HepG2 (cell line): ENCODE measurements at places on chromosomes 2 and 18. TPM values are rescaled to one million over a fixed set of nuclear protein-coding genes. Genes with fewer than 3 reads are reported as not detected.

The CD8B2 gene
- not detected in 2 replicates for total RNA-seq

The DSG4 gene
- not detected in 2 replicates for total RNA-seq

- no peak for DNase-seq
Observed at GRCh38 chr2:161097157-161097556, 63.1 kb upstream of the TANK start.

DNA sequence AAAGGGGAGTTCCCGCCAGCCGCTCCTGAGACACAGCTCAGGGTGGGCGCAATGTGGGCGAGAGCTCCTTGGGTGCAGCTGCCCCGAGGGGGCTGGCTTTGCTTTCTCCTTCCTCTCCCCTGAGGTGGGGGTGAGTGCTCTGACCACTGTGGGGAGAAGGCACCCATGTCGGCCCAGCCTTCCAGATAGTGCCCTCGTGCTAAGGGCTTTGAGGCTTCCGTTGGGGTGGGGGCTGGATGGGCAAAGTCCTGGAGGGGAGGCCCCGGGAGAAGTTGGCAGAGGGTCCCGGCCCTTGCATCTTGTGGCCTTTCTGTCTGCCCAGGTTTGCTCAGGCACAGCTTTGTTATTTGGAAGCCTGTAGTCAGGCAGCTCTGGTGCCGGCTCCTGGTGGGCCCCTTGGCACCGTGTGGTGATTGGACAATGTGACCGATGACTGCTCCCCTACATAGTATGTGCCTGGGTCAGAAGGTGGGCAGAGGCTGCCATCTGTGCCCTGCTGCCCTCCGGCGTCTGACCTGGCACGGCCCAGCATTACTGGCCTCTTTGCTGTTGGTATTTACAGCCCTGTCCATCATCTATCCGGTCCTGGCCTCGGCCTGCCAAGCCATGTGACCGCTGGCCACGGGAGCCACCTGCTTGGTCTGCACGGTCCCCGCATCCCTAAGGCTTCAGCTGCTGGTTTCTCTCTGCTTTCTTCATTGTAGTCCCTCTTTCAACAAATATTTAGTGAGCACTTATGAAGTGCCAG lies 50.8 kb downstream of the TWIST2 start:
- DNase-seq = no peak

DNA sequence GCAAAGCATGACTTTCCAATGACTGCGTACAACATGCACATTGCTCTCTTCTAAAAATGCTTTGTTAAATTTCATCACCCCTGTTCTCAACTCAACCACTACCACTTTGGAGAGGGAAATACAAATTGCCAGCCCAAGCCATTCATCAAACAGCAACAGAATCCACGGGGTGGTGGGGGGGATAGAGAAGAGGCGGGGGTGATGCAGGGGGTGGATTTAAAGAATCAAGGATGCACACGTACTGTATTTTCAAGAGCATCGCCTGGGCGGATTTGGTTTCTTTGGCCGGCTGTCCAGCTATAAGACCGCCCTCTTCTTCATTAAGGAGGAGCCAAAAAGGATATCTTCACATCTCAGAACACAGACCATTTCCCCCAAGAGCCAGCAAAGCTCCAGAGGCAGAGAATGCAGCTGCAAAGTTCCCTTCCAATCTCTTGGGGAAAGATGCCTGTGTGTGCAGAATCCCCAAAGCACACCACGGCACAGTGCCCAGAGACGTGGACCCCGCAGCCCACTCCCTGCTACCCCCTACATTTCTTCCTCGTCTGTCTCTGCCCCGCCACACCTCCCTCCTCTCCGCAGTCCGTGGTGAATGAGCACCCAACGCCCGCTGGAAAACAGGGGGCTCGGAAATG lies 977 bp downstream of the SLC8A1 start:
- DNase-seq = no peak

The ASB18 gene
- total RNA-seq = not detected in 2 replicates

The CBLN2 gene
- not detected in 2 replicates for total RNA-seq

DNA sequence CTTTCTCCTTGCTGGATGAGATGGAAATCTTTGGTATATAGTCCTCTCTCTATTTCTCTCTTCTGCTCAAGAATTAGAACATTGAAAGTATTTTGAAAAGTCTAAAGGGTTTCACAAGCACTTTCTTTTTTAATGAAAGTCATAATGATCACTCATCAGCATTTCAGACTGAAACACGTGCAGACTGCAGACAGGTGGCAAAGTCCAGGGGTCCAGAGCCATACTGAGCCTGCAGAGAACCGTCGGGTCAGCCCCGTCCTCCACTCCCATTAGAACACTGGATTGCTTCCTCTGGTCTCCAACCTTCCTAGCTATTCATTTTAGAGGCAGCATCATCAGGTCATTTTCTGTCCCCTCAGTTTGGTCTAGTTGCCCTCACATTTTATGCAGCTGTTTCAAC lies 3.1 kb downstream of the TMEM247 start:
- DNase-seq = no peak

DNA sequence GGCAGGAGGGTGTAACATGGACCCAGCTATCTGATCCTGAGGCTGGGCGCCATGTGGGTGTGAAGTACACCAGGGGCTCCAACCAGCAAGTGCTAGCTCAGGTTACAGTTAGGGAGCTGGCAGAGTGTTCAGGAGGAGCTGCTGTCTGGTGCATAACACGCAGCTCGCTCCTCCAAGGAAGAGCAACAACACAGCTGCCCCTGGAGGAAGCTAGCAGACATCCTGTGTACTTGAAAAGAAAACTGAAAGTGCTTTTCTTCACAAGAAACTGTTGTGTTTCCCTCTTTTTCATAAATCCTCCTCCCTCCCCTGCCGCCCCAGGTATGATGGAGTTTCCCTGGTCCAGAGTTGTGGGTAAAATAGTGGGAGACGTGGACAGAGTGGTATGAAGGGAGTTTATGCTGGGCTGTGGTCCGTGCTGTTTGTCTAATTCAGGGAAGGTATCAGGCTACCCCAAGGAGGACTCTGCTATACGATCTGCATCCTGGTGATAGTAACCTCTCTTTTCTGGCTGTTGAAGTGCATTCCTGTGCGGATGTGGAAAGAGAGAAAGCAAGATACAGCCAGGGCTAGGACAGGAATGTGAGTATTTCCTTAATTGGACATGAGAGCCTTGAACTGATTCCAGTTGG lies 6.1 kb upstream of the LBH start:
- DNase-seq = no peak

The EIF4E2 gene
- 101 and 128 TPM in 2 replicates for total RNA-seq

DNA sequence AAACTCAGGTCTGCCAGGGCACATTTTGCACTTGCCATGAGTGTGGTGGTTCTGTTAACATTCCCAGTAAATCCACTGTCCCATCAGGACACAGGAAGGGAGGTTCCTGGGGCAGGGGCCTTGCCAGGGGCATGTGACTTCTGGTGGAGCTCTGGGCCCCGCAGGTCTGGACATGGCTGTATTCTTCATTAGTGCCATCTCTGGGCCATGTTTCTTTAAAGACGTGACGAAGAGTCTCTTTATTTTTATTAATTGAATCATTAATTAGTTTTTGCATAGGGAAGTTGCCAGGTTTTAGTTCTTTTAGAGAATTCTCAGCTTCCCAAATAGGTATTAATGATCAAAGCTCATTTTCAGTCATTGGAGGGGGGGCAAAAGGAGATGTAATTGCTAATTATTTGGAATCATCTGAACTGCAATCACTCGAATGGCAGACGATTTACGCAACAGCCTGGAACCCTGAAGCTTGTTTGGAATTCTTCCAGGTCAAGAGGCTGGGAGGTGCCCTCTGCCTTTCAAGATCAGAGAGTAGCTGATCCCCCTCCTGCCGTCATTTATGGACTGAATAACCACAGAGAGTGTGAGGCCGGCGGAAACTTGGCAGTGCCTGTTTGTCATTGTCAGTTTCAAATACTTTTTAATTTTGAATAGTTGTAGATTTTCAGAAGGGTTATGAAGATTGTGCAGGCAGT lies 106.2 kb downstream of the RTP5 start:
- peak; percentile 42 for DNase-seq

- DNase-seq = no peak
Observed at GRCh38 chr2:131043199-131044074, 49.8 kb downstream of the FAM168B start.

The C2orf81 gene
- total RNA-seq = 0.13 and 0.15 TPM in 2 replicates

DNA sequence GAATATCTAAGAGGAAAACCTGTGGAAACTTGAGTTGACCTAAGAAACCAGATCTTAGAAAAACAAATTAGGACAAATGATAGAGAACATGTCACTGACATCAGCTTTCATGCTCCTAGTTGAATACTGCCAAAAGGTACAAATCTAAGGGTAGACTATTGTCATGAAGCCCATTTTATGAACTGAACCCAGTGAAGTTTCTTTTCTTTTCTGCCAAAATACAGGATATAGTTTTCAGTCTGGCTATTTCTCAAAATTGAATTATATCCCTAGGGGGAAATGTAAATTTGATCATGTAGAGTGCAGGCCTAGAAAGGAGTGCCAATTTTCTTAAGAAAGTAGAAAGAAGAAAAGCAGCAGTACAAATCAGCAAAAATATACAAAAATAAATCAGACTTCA lies 46.6 kb downstream of the FSIP2 start:
- DNase-seq = no peak

DNA sequence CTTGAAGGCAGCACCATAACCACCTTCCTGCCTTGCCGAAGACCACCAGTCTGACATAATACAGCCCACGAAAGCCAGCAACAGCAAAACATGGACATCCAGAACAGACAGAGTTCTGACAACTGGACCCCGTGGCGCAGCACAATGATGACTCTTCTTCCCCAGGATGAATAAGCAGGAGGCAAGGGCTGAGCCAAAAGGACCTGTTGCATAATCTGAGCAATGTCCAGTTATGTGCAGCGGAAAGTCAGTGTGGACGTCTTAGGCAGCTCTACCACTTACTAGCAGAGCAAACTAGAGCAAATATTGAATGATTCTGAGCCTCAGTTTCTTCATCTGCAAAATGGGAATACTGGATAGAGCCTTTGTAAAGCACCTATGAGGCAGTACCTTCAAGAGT lies 225.1 kb downstream of the ZBTB7C start:
- no peak for DNase-seq
